ENCODE measurements at places on chromosomes 7 and 10.

DNA sequence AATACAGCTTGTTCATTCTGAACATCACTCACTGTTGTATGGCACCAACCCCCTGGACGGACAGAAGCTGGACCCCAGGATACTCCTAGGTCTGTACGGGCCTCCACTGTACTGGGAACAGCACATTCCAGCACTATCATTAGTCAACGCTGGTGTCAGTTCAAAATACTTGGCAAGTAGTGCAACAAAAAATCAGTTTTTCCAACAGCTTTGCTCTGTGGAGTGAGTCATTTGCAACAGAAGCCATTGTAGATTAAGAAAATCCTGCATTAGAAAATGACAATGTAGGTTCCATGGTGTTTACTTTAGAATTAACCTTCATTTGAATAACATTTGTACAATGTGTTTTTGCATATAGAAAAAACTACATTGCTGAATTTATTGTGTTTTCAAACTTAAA, 266.6 kb downstream of the HDAC9 start:
- DNase-seq = no peak

GRCh38 chr10:83987216-83987615, 152.1 kb upstream of the GHITM start:
- DNase-seq = no peak

DNA sequence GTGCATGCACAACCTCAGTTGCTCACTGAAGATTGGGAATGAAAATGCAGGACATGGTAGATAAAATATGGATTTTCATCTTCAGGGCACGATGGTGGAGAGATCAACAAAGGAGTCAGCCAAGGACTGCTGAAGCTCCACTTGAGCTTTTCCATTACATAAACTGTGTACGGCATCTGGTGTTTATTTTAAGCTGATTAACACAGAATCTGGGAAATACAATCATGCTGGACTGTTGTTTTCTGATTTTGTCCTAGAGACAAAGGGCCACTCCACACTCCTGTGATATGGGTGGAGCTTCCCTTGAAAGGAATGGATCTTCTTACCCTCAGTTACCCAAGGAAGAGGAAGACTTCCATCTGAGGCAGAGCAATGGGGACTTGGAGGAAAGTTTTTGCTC, 120.6 kb downstream of the SAMD9 start:
- DNase-seq = no peak

DNA sequence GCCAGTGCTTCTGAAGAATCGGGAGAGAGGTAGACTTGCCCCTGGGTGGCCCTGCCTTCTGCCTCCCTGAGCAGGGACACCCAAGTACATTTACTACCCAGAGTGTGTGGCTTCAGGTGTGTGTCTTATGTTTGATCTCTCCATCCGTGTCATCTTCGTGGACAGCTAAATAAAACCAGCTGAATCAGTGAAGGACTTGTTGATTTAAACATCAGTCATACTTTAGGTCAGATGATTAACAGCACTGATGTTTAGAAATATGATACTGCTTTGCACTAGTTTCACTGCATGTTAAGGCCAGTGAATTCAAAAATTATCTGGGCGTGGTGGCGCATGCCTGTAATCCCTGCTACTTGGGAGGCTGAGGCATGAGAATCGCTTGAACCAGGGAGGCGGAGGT, 4.0 kb downstream of the MTG1 start:
- peak; percentile 9 for DNase-seq

DNA sequence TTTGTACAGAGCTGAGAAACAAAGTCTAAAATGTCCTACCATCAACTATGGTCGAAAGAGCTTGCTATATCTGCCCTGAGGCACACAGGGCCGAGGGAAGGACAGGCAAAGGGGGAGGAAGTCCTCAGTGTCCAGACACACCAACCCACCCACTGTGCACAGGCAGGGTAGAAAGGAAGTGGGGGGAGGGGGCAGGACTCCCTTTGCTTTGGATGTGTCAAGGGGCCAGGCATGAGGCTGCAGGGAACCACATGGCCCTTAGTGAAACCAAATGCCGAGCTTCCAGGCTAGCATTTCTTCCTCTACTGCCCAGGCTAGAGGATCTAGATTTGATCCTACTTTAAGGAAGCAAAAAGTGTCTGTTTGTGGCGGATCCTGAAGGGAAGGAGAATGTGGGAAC, 28.6 kb downstream of the KCNH2 start:
- DNase-seq = peak; percentile 76

- no peak for DNase-seq
These were observed 76.6 kb downstream of the TMEM178B start for GRCh38 chr7:141150465-141150864.
